Regular cardiac myocyte (primary cell): ENCODE measurements at places on chromosomes 12 and 14. TPM values are rescaled to one million over a fixed set of nuclear protein-coding genes. Genes with fewer than 3 reads are reported as not detected.

Gene PPM1H
- total RNA-seq, result 1.9 and 3.9 TPM in 2 replicates

Gene SERPINA12
- not detected in 2 replicates for total RNA-seq

Gene NFATC4
- 30.3 and 71.0 TPM in 2 replicates for total RNA-seq

Gene HPD
- total RNA-seq, result 0.28 TPM in 1 of 2 replicates, not detected in the other

Gene KRT77
- total RNA-seq, result not detected in 2 replicates

Gene SGPP1
- 32.6 and 34.4 TPM in 2 replicates for total RNA-seq

Gene LRCOL1
- total RNA-seq, result not detected in 2 replicates

Gene DACT1
- 16.9 and 60.9 TPM in 2 replicates for total RNA-seq

Gene USP44
- total RNA-seq, result 0.58 and 1.1 TPM in 2 replicates

Gene BCL11B
- under 0.01 TPM in 1 of 2 replicates, not detected in the other for total RNA-seq

Gene AICDA
- not detected in 2 replicates for total RNA-seq

Gene CMA1
- total RNA-seq, result not detected in 2 replicates

Gene SPX
- 0.38 and 0.85 TPM in 2 replicates for total RNA-seq

Gene GLT8D2
- 14.8 and 27.1 TPM in 2 replicates for total RNA-seq

Gene TMTC1
- total RNA-seq, result 18.8 and 87.1 TPM in 2 replicates

Gene PXMP2
- 6.5 and 16.7 TPM in 2 replicates for total RNA-seq

Gene C14orf180
- total RNA-seq, result not detected in 2 replicates

Gene E2F7
- 18.6 and 28.6 TPM in 2 replicates for total RNA-seq

Gene ADAM21
- total RNA-seq, result 1.5 and 2.0 TPM in 2 replicates

Gene GPD1
- under 0.01 and 0.56 TPM in 2 replicates for total RNA-seq

Gene CPM
- 16.9 and 19.0 TPM in 2 replicates for total RNA-seq

Gene TEX52
- total RNA-seq, result not detected in 2 replicates

Gene GZMB
- total RNA-seq, result not detected in 2 replicates

Gene YBX3
- total RNA-seq, result 64.5 and 153 TPM in 2 replicates

Gene C12orf56
- total RNA-seq, result 0.19 and 0.28 TPM in 2 replicates
